ENCODE measurements at places on chromosomes 5 and 9. TPM values are rescaled to one million over a fixed set of nuclear protein-coding genes. Genes with fewer than 3 reads are reported as not detected.

DNA sequence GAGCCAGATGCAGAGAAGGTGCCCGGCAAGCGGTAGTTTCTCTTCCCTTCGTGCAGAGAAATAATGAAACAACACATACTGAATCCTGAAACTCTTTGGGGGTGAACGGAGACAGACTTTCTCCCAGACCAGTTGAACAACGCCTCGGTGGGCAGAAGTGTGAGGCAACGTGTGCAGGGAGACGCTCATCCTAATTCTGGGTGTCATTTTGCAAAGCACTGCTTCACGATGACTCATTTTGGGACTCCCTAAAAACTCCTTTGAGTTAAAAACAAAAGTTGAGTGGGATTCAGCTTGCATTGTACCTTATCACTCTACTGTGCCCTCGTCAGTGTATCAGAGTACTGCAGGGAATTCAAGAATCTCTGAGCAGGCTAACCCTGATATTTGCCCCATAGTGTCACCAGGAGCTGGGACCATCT lies 3.5 kb upstream of the NEK6 start:
- no peaks in the 10 kb centered on the region for H3K36me3 ChIP-seq
- no peaks in the 10 kb centered on the region for H3K27me3 ChIP-seq
- no peak for DNase-seq

DNA sequence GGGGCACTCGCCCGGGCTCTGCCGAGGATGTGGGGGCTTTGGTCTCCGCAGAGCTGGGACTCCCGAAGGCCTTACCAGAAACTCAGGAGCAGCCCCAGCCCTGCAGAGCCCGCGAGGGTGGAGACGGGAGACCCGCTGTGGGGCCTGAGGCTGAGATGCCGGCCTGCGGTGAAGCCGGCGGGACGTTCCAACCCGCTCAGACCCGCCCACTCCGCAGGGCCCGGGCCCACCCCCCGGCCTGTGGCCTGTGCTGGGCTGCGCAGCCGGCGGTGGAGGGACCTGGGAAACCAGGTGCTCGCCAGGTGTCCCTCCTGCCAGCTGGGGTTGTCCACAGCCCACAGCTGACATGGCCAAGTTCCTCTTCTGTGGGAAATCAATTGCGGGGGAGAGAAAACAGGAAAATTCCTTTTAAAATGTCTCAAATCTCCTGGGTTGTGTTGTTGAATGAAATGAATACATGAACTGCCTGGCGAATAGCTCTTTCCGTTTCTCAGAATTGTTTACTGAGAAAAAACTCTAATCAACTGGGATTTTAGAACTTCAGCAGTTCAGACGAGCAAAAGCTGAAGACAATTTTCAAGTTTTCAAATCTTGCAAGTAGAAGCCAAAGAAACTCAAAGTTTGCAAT lies 49.0 kb upstream of the IRX4 start:
- H3K36me3 ChIP-seq = no peaks in the 10 kb centered on the region
- H3K4me1 ChIP-seq = no peaks in the 10 kb centered on the region
- peaks cover 51% of the 10 kb centered on the region for H3K27me3 ChIP-seq

- H3K36me3 ChIP-seq = no peaks in the 10 kb centered on the region
- H3K27me3 ChIP-seq = no peaks in the 10 kb centered on the region
- H3K4me1 ChIP-seq = no peaks in the 10 kb centered on the region
- DNase-seq = no peak
- H3K4me3 ChIP-seq = no peak overlapping the region
These were observed 58.4 kb upstream of the FOXE1 start for GRCh38 chr9:97794666-97795065.

GRCh38 chr5:127936439-127936972 lies 147.1 kb upstream of the SLC12A2 start:
- H3K4me1 ChIP-seq = peaks cover 7% of the 10 kb centered on the region
- peak; percentile 23 for DNase-seq
- H3K27me3 ChIP-seq = no peaks in the 10 kb centered on the region
- H3K4me3 ChIP-seq = no peak overlapping the region
- H3K27ac ChIP-seq = peak overlapping the region; percentile 29
- H3K36me3 ChIP-seq = no peaks in the 10 kb centered on the region

- no peaks in the 10 kb centered on the region for H3K4me1 ChIP-seq
- no peaks in the 10 kb centered on the region for H3K36me3 ChIP-seq
- H3K27me3 ChIP-seq = no peaks in the 10 kb centered on the region
- H3K4me3 ChIP-seq = no peak overlapping the region
- DNase-seq = no peak
These were observed 51.7 kb upstream of the FCN1 start for GRCh38 chr9:134969156-134970045.

DNA sequence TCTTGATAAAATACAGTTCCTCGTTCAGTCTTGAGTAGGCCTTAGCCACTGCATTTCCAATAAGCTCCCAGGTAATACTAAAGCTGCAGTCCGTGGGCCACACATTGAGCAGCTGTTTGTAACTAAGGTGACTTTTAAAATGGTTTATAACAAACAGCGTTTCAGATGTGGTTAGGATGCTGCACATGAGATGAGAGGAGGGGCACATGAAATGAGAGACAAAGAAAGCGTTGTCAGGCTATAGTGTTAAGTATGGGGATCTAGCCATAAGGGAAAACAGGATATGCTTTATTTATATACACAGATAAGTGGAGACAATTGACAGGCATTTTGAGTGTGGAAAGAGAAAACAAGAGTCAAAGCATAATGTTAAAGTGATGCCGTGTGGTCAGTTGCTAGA lies 89.9 kb downstream of the PAM start:
- H3K4me1 ChIP-seq = no peaks in the 10 kb centered on the region
- H3K36me3 ChIP-seq = no peaks in the 10 kb centered on the region
- H3K27me3 ChIP-seq = no peaks in the 10 kb centered on the region
- H3K4me3 ChIP-seq = no peak overlapping the region
- no peak for DNase-seq

The CXCL14 gene
- not detected for total RNA-seq

The SOHLH1 gene
- total RNA-seq = not detected

The GABRA1 gene
- not detected for total RNA-seq

The CCDC192 gene
- not detected for total RNA-seq

The PCDHGA12 gene
- total RNA-seq = not detected

Measured in T-cell (primary cell).